ENCODE measurements at places on chromosomes 4 and X. TPM values are rescaled to one million over a fixed set of nuclear protein-coding genes. Genes with fewer than 3 reads are reported as not detected.

CXCL13 gene
- not detected for total RNA-seq

NUDT10 gene
- total RNA-seq: 5.9 TPM

ERCC6L gene
- 2.4 TPM for total RNA-seq

SUPT20HL2 gene
- total RNA-seq: not detected

S100P gene
- total RNA-seq: 1.1 TPM

SNX12 gene
- total RNA-seq: 63.9 TPM

DMD gene
- 76.4 TPM for total RNA-seq

PAGE2 gene
- total RNA-seq: not detected

FMR1 gene
- total RNA-seq: 107 TPM

TCEAL2 gene
- total RNA-seq: 1.4 TPM

- H3K4me3 ChIP-seq: no peak overlapping the region
- H3K4me1 ChIP-seq: no peaks in the 10 kb centered on the region
- DNase-seq: no peak
- H3K27me3 ChIP-seq: peaks cover 17% of the 10 kb centered on the region
Observed at GRCh38 chr4:185689407-185689806, 122.6 kb downstream of the SORBS2 start.

DNA sequence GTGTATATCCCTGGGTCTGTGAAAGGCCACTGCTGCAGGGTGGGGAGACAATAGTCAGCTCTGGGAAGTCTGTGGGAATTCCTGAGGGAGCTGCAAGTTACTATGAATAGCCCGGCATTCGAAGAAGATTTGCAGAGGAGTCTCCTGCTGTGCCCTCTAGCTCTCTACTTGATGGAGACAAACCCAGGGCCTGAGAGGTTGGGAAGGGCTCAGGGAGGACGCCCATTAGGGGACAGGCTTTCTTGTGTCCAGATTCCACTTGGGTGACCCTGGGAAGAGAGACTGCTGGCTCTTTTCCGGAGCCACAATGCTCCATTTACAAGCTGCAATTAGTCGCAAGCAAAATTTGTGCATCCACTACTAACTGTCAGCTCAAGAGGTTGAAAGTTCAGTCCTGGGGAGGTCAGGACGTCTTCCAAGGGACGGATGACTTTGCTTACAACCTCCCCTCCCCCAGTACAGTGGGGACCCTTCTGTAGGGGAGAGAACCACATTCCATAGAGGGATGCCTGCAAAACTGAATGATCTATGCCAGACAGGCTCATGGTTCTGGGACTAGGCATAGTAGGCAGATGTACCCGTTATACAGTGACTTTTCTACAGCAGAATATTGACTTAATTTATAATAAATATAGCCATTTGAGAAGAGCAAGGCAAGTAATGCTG is 48.2 kb upstream of the PHOX2B start:
- no peak overlapping the region for H3K4me3 ChIP-seq
- H3K27me3 ChIP-seq: peaks cover 80% of the 10 kb centered on the region
- no peaks in the 10 kb centered on the region for H3K36me3 ChIP-seq
- H3K27ac ChIP-seq: no peak overlapping the region
- peaks cover 20% of the 10 kb centered on the region for H3K4me1 ChIP-seq

DNA sequence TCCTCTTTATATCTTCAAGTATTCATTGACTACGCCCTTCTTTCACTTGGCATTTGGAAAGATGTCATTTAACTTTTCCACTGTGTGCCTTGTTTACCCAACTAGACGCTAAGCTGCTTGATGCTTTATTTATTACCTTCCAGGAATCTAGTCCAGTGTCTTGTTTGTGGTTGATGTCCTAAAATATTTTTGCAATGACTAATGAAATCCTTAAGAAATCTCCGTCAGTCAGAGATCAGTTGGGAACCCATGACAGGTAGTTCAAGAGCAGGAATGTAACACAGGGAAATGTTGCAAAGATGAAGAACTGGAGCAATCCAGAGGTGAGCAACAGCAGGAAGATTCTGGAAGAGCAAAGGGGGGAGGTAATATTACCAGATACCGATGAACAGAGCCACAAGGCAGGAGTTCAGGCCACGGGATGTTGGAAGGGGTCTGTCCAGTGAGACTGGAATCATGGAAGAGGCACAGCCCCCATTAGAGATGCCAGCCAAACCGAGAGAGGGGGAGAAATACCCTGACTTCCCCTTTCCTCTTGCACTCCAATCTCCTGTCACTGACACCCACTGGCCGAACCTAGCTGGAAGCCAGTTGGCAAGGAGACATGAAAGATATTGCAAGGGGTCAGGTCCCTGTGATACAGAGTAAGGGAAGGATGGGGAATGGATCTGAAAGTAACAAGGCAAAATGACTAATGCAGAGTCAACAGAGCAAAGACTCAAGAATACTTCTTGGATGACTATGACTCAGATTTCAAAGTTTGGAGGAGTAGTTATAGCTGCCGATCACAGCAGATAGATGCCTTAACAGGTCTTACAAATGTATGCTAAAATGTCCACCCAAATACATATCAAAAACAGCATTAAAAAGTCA is 62.7 kb upstream of the PHKA2 start:
- no peak overlapping the region for H3K4me3 ChIP-seq
- DNase-seq: no peak
- no peaks in the 10 kb centered on the region for H3K4me1 ChIP-seq
- no peaks in the 10 kb centered on the region for H3K27me3 ChIP-seq
- H3K36me3 ChIP-seq: peaks cover 2% of the 10 kb centered on the region
- H3K27ac ChIP-seq: no peak overlapping the region

DNA sequence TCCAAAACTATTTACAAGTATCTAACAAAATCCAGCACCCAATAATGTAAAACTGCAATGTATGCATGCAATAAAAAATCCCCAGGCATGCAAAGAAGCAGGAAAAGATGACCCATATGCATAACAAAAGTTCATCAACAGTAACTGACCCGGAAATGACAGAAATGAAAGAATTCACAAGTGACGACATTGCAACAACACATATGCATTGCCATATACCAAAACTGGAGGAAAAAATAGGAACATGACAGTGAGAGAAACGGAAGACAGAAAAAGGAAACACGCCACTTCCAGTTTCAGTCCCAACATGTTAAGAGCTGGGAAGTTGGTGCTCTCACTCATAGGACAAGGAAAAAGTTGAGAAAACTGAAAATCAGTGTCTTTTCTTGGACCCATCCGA is 154.6 kb downstream of the EVC2 start:
- no peaks in the 10 kb centered on the region for H3K27me3 ChIP-seq
- H3K4me3 ChIP-seq: no peak overlapping the region
- no peak for DNase-seq
- H3K4me1 ChIP-seq: no peaks in the 10 kb centered on the region
- no peak overlapping the region for H3K27ac ChIP-seq

DNA sequence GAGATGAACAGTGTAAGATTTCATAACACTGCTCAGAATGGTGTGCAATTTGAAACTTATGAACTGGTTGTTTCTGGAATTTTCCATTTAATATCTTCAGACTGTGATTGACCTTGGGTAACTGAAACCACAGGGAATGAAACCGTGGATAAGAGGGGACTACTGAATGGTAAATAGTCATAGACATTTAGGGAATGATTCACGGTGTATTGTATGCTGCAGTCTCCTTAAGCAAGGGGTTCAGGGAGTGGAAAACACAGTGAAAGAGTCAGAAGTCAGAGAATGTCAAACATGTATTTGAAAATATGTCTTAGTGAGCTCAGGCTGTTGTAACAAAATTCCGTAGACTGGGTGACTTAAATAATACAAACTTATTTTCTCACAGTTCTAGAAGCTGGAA is 398.2 kb upstream of the DIPK2B start:
- no peak overlapping the region for H3K4me3 ChIP-seq
- no peak for DNase-seq
- no peaks in the 10 kb centered on the region for H3K36me3 ChIP-seq
- no peak overlapping the region for H3K27ac ChIP-seq
- no peaks in the 10 kb centered on the region for H3K27me3 ChIP-seq

DNA sequence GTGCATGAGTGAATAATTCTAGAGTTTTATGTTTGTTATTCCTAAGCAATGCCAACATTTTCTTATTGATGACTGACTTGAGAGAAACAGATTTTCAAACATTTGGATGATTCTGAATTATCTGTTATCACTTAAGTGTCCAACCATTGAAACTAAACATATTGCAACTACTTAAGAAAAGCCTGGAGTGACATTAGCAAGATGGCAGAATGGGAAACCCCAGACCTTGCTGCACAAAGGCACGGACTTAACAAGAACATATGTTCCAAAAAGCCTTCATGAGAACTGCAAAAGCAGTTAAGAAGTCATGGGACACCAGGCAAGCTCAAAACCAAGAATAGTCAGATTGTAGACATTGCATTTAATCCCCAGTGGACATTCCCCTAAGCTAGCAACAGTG is 215.1 kb downstream of the DCHS2 start:
- H3K4me3 ChIP-seq: no peak overlapping the region
- H3K4me1 ChIP-seq: no peaks in the 10 kb centered on the region
- peaks cover 4% of the 10 kb centered on the region for H3K27me3 ChIP-seq

DNA sequence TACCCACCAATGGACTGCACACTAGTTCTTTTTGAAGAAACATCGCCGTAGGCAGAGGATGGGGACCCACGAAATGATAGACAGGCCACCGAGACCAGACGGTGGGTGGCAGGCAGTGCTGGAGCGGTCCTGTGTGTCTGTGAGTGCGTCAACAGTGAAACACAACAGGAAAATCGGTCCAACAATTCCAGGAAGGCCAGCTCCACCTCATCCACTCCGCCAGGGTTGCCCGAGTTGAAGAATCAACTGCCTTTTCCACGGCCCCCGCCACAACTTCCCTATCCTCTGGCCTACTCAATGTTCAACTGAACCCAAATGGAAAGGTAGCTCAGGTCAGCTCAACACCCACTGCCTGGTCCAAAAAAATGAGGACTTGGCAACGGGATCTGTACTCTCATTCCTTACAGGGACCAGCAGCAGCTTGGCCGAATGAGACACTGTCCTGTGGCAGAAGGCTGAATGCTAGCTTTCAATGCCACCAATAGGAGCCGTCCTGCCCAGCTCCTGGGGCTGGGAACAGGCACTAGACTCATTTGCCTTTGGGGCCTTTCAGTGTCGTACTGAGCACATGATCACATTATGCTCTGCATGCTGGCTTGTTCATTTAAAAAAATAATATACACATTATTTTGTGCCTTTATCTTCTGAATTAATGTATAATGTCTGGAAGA is 43.5 kb downstream of the MID1 start:
- no peak overlapping the region for H3K4me3 ChIP-seq
- peak overlapping the region; percentile 55 for H3K27ac ChIP-seq
- H3K36me3 ChIP-seq: peaks cover 8% of the 10 kb centered on the region
- H3K27me3 ChIP-seq: no peaks in the 10 kb centered on the region

Data from mesothelial cell of epicardium (in vitro differentiated cells).